ENCODE measurements at places on chromosomes 7 and 10.

GRCh38 chr7:152528612-152529011 lies 92.8 kb upstream of the KMT2C start:
- no peak for DNase-seq

- DNase-seq, result no peak
Observed at GRCh38 chr10:44723082-44723481, 188.1 kb upstream of the TMEM72 start.

DNA sequence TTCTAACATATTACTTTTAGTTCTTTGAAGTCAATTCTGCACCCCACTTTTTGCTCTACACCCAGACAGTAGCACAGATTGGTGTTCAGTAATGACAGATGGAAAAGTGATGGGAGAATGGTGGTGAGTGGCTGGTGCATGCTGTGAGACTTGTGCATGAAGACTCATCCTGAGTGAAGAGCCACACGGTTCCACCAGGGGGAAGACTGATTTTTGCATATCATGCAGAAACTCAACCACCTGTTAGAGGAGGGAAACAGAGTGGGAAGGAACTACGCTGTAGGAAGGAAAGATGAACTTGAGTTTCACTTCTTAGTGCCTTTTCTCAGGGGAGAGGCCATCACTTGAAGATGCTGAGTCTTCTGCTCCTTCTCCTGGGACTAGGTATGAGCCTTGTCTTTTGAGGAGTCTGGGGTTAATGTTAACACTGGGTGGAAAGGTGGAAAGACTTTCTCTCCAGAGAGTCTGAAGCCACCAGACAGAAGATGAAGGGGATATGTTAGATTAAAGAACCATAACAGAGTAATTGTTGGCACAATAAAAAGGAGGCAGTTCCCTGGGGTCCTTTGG lies 9.3 kb upstream of the PRSS1 start:
- DNase-seq, result no peak

GRCh38 chr10:102916173-102916572 lies 1.9 kb upstream of the CNNM2 start:
- no peak for DNase-seq

DNA sequence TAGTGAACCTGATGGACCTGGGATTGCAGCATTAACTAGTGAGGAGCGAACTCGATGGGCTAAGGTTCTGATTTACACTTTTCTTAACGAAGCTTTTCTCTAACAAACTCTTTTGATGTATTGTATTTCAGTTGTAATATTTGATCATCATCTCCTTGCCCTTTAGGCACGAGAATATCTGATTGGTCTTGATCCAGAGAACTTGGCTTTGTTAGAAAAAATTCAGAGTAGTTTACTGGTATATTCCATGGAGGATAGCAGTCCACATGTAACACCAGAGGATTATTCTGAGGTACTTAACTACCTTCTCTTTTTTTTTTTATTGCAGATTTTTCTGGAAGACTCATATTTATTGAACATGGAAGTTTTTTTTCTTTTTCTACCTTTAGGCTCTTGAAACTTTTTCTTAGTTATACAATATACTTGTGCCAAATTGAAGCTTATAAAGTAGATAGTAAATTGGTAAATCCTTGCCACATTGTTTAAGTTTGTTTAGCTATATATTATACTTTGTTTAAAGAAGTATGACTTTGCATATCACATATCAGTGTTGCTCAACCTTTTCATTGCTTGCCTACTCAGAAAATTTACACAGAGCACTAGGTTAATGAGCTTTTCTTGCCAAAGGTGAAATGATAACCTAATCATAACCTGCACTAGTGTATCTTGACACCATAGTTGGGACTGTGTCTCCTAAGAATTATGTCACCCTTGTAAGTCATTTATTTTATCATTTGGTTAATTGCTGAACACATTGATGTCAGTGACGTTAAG lies 30.4 kb downstream of the CROT start:
- DNase-seq, result no peak

GRCh38 chr10:1595242-1595600 lies 142.1 kb downstream of the ADARB2 start:
- no peak for DNase-seq

DNA sequence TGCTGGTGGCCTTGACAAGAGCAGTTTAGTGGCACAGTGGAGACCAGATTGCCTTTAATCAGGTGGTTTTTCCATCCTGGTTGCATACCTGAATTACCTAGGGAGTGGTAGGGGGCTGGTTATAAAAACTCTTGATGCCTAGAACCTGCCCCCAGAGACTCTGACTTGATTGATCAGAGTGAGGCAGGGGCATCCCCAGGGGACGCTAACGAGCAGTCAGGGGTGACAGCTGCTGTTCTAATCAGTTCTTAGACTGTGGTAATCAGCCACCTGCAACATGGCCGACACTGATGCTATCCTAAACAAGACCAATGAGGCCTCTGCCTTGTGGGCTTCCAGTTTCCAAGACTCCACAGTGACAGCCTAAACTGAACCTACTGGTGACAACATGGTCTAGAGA lies 2.0 kb upstream of the OPALIN start:
- DNase-seq, result no peak

- DNase-seq, result no peak
Observed at GRCh38 chr7:38704751-38705150, 73.6 kb upstream of the AMPH start.

- DNase-seq, result no peak
Observed at GRCh38 chr7:27156508-27156898, at the start of gene HOXA7. Gene HOXA7 (minus strand): TSS chr7:27156675. CDS start chr7:27156545, 130 bp downstream.

GRCh38 chr7:18241543-18242231 lies 214.0 kb upstream of the PRPS1L1 start:
- DNase-seq, result no peak

GRCh38 chr10:99766302-99766681 lies 16.1 kb upstream of the ABCC2 start:
- no peak for DNase-seq

DNA sequence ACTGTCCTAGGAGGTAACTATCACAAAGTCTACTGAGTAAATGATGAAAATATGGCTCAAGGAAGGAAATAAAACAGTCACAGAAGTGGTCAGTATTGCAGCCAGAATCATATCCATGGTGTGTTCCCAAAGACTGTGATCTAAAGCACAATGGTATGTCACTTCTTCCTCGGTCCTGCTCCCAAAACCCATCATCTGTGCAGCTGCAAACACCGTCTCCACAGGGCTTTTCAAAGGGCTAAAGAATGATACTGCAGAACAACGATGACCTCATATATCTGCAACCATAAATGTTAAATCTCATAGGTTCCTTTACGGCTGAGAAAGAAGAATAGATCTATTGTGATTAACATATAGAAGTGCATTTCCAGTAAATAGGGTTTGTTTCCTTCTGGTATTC lies 465.0 kb downstream of the GRID1 start:
- no peak for DNase-seq

Measured in NCI-H1694 (cell line).